ENCODE measurements at places on chromosomes 2 and 18.

GRCh38 chr2:149732730-149733290 lies 145.2 kb upstream of the MMADHC start:
- no peaks in the 10 kb centered on the region for H3K27me3 ChIP-seq
- H3K27ac ChIP-seq = no peak overlapping the region
- no peak for DNase-seq
- H3K36me3 ChIP-seq = no peaks in the 10 kb centered on the region
- H3K4me3 ChIP-seq = no peak overlapping the region

GRCh38 chr18:26268454-26268853 lies 42.2 kb downstream of the TAF4B start:
- H3K36me3 ChIP-seq = peaks cover 4% of the 10 kb centered on the region
- H3K4me1 ChIP-seq = no peaks in the 10 kb centered on the region

GRCh38 chr2:28387082-28387960 lies 5.3 kb upstream of the FOSL2 start:
- H3K27ac ChIP-seq = no peak overlapping the region
- peaks cover 5% of the 10 kb centered on the region for H3K4me1 ChIP-seq
- no peak overlapping the region for H3K4me3 ChIP-seq
- no peak for DNase-seq
- no peaks in the 10 kb centered on the region for H3K36me3 ChIP-seq
- H3K27me3 ChIP-seq = no peaks in the 10 kb centered on the region

GRCh38 chr2:84879584-84880394 lies 1.1 kb downstream of the TRABD2A start:
- H3K27me3 ChIP-seq = no peaks in the 10 kb centered on the region
- peak overlapping the region; percentile 71 for H3K4me3 ChIP-seq
- peaks cover 19% of the 10 kb centered on the region for H3K4me1 ChIP-seq
- DNase-seq = no peak
- H3K36me3 ChIP-seq = no peaks in the 10 kb centered on the region
- no peak overlapping the region for H3K27ac ChIP-seq

GRCh38 chr18:57845605-57846074 lies 42.5 kb upstream of the ATP8B1 start:
- no peak overlapping the region for H3K4me3 ChIP-seq
- H3K36me3 ChIP-seq = no peaks in the 10 kb centered on the region
- no peak for DNase-seq
- H3K27ac ChIP-seq = no peak overlapping the region
- no peaks in the 10 kb centered on the region for H3K4me1 ChIP-seq
- H3K27me3 ChIP-seq = no peaks in the 10 kb centered on the region

- H3K4me1 ChIP-seq = no peaks in the 10 kb centered on the region
- no peaks in the 10 kb centered on the region for H3K27me3 ChIP-seq
- no peak overlapping the region for H3K27ac ChIP-seq
- DNase-seq = no peak
Measured at GRCh38 chr2:57693177-57693576, 353.4 kb upstream of the VRK2 start.

GRCh38 chr2:58640042-58640441 lies 398.9 kb upstream of the FANCL start:
- no peak overlapping the region for H3K27ac ChIP-seq
- H3K27me3 ChIP-seq = no peaks in the 10 kb centered on the region
- no peaks in the 10 kb centered on the region for H3K4me1 ChIP-seq
- no peak overlapping the region for H3K4me3 ChIP-seq

All from thoracic aorta (tissue), 2 donors.